ENCODE measurements at places on chromosomes 13 and 19. TPM values are rescaled to one million over a fixed set of nuclear protein-coding genes. Genes with fewer than 3 reads are reported as not detected.

TMEM38A gene
- 1.7 TPM for total RNA-seq

FFAR2 gene
- not detected for total RNA-seq

ZNF225 gene
- 2.4 TPM for total RNA-seq

ACP7 gene
- not detected for total RNA-seq

ZNF431 gene
- 20.2 TPM for total RNA-seq

LCP1 gene
- 1,323 TPM for total RNA-seq

ATXN8OS gene
- not detected for total RNA-seq

ATP4A gene
- not detected for total RNA-seq

PRTN3 gene
- total RNA-seq = not detected

CYTH2 gene
- 43.2 TPM for total RNA-seq

FAM216B gene
- total RNA-seq = not detected

CLEC11A gene
- total RNA-seq = 1.5 TPM

PGLYRP1 gene
- not detected for total RNA-seq

UBE2L5 gene
- 0.17 TPM for total RNA-seq

NLRP11 gene
- not detected for total RNA-seq

DNA sequence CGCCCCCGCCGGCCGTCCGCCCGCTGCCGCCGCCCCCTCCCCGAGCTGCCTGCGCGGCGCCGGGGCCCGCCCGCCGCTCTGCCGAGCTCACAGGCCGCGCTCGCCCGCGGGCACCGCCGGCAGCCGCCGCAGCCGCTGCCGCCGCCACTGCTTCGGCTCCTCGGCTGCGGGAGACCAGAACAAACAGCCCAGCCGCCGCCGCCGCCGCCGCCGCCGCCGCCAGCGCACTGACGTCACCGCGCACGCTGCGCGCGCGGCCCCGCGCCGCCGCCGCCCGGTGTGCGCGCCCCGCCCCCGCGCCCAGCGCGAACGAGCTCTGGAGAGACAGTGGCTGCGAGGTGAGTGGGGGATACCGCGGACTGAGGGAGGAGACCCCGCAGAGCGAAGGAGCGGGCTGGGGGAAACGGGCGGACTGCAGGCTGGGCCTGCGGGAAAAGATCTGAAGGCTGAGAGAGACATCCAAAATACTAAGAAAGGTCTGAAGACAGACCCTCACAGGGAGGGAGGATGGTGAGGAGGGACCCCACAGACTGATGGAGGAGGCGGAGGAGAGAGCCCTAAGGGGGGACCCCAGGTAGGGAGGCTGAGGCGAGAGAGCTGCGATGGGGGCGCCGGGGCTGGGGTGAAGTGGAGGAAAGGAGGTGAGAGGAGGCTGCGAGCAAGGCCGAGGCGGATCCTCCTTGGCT, at the start of gene BRD4:
Gene BRD4 (minus strand): TSS at position 229 of the 686 bp plus-strand sequence. CDS start 59,440 bp downstream, outside the sequence.
- H3K27me3 ChIP-seq = no peaks in the 10 kb centered on the region
- peak; percentile 74 for DNase-seq
- peaks cover 40% of the 10 kb centered on the region for H3K4me1 ChIP-seq
- peak within 1 kb of the TSS; percentile 95 for H3K4me3 ChIP-seq
- H3K36me3 ChIP-seq = peaks cover 9% of the 10 kb centered on the region

GRCh38 chr19:1947651-1948209, 6.8 kb downstream of the CSNK1G2 start:
- H3K36me3 ChIP-seq = peaks cover 16% of the 10 kb centered on the region
- no peak overlapping the region for H3K4me3 ChIP-seq
- no peaks in the 10 kb centered on the region for H3K27me3 ChIP-seq
- DNase-seq = no peak
- peaks cover 29% of the 10 kb centered on the region for H3K4me1 ChIP-seq

- H3K27me3 ChIP-seq = peaks cover 3% of the 10 kb centered on the region
- no peak overlapping the region for H3K27ac ChIP-seq
- H3K36me3 ChIP-seq = no peaks in the 10 kb centered on the region
Measured at GRCh38 chr13:91134803-91135184, 212.7 kb upstream of the MIR17HG start.

- no peak overlapping the region for H3K4me3 ChIP-seq
- peaks cover 6% of the 10 kb centered on the region for H3K27me3 ChIP-seq
- no peak overlapping the region for H3K27ac ChIP-seq
- no peaks in the 10 kb centered on the region for H3K36me3 ChIP-seq
- no peaks in the 10 kb centered on the region for H3K4me1 ChIP-seq
Measured at GRCh38 chr13:78040205-78040830, 121.7 kb upstream of the EDNRB start.

DNA sequence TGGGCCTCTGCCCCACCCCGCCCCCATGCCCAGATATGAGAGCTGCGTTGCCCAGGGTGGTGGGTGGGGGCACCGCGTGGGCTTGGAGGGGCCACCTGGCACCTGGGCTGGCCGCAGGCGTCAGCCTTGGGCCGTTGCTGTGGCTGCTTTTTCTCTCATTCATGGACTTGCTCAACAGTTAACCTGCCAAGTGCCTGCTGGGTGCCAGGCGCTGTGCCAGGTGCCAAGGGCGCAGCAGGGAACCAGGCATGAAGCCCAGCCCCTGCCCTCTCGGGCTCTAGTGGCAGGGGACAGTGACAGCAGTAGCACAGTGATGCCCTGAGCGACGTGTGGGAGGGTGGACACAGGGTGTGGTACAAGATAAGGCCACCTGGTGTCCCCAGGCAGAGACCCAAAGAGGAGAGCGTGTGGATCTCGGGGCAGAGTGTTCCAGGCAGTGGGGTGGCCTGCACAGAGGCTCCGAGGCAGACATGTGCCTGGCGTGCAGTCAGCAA, 28.1 kb downstream of the DHX34 start:
- peaks cover 12% of the 10 kb centered on the region for H3K4me1 ChIP-seq
- no peak overlapping the region for H3K4me3 ChIP-seq

GRCh38 chr13:109156181-109156935, 526.9 kb downstream of the MYO16 start:
- no peak for DNase-seq
- no peaks in the 10 kb centered on the region for H3K4me1 ChIP-seq
- no peaks in the 10 kb centered on the region for H3K36me3 ChIP-seq
- peaks cover 8% of the 10 kb centered on the region for H3K27me3 ChIP-seq

- peaks cover 6% of the 10 kb centered on the region for H3K36me3 ChIP-seq
- H3K4me1 ChIP-seq = peaks cover 15% of the 10 kb centered on the region
- peak overlapping the region; percentile 62 for H3K27ac ChIP-seq
- peaks cover 76% of the 10 kb centered on the region for H3K27me3 ChIP-seq
- no peak for DNase-seq
Measured at GRCh38 chr13:27917121-27917947, 2.5 kb upstream of the PDX1 start.

- no peak overlapping the region for H3K27ac ChIP-seq
- H3K4me1 ChIP-seq = no peaks in the 10 kb centered on the region
- no peak for DNase-seq
- no peaks in the 10 kb centered on the region for H3K27me3 ChIP-seq
- H3K36me3 ChIP-seq = no peaks in the 10 kb centered on the region
Measured at GRCh38 chr13:70923863-70924752, 815.9 kb upstream of the KLHL1 start.

DNA sequence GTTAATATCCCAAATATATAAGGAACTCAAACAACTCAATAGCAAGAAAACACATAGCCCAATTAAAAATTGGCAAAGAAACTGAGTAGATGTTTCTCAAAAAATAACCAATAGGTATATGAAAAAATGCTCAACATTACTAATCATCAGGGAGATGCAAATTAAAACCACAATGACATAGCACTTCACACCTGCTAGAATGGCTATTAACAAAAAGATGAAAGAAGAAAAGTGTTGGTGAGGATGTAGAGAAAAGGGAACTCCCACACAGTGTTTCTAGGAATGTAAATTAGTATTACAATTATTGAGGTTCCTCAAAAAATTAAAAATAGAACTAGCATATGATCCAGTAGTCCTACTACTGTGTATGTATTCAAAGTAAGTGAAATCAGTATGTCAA, 1212.8 kb downstream of the DIAPH3 start:
- H3K4me1 ChIP-seq = no peaks in the 10 kb centered on the region
- no peak for DNase-seq
- H3K27ac ChIP-seq = no peak overlapping the region
- no peak overlapping the region for H3K4me3 ChIP-seq

DNA sequence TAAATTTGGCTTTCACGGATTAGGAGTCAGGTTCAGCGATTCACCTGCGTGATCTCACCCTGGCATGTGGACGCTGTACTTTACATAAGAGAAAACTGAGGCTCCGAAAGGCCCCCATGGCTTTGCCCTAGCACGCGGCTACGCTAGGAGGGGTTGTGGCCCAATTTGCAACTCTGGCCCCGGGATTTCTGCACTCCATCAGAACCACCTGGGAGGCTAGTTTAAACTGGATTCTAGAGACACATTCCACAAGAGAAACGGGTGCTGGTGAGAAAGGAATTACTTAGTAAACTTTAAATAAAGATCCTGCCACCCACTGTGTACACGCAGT, 6.2 kb downstream of the BCL3 start:
- H3K27me3 ChIP-seq = no peaks in the 10 kb centered on the region
- H3K27ac ChIP-seq = peak overlapping the region; percentile 91
- no peak for DNase-seq
- H3K4me3 ChIP-seq = peak overlapping the region; percentile 91
- H3K4me1 ChIP-seq = peaks cover 75% of the 10 kb centered on the region

GRCh38 chr13:57631596-57632275, at the start of gene PCDH17:
Gene PCDH17, plus strand, starts transcription at chr13:57631744. Its CDS starts 803 bp downstream, at chr13:57632547.
- H3K27me3 ChIP-seq = peaks cover 61% of the 10 kb centered on the region
- peak; percentile 7 for DNase-seq
- H3K27ac ChIP-seq = peak within 1 kb of the TSS; percentile 48
- peaks cover 6% of the 10 kb centered on the region for H3K36me3 ChIP-seq
- peaks cover 19% of the 10 kb centered on the region for H3K4me1 ChIP-seq

DNA sequence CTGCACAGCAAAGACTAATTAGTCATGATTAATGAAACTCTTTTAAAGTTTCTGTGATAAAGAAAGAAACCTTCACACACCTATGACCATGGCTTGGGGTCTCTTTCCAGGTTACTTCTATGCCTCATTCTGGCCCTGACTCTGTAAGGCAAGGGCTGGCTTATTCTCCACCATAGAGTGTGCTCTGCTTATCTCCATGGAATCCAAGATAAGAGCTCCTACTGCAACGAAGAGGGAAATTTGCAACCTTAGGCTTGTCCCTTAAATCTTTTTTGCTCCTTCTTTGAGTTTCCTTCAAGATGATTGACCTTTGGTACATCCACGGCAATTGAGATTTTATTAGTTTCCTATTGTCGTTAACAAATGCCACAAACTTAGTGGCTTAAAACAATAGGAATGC, 239.9 kb downstream of the SPRY2 start:
- H3K4me1 ChIP-seq = no peaks in the 10 kb centered on the region
- no peak overlapping the region for H3K27ac ChIP-seq
- H3K36me3 ChIP-seq = no peaks in the 10 kb centered on the region
- DNase-seq = no peak

DNA sequence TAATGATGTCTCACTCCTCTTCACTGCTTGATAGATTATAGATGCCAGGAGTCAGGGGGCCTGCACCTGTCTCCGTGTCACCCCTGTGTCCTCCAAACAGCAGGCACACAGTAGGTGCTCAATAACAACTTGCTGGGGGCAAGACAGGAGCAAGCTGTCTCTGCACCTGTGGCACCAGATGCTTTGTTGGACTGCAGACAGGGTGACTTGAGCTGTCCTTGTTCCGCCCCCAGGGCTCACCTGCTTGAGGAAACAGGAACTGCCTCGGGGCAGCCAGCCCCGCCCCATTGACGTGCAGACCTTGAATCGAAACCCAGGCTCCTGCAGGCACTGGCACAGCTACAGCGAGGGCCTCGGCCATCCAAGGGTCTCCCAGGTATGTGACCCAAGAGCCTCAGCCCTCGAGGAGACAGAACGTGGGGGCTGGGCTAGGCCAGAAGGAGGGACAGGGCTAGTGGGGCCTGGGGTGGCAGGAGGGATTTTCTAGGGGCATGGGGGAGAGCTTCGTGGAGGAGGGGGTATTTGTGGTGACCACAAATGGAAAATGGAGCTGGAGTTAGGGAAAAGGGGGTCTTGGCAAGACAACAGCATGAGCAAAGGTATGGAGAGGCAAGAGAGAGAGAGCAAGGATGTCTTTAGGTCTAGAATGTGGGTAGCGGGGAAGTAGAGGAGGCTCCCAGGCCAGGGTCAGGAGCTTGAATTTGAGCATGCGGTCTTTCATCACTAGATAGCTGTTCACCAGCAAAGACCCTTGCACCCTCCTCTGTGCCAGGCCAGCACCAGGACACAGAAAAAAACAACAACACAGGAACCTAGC, at the start of gene HSH2D:
Gene HSH2D (plus strand): TSS at position 287 of the 817 bp plus-strand sequence. CDS start 5,066 bp downstream, outside the sequence.
- peak; percentile 93 for DNase-seq
- H3K27ac ChIP-seq = peak within 1 kb of the TSS; percentile 98
- peak within 1 kb of the TSS; percentile 92 for H3K4me3 ChIP-seq
- H3K27me3 ChIP-seq = no peaks in the 10 kb centered on the region
- peaks cover 65% of the 10 kb centered on the region for H3K4me1 ChIP-seq

DNA sequence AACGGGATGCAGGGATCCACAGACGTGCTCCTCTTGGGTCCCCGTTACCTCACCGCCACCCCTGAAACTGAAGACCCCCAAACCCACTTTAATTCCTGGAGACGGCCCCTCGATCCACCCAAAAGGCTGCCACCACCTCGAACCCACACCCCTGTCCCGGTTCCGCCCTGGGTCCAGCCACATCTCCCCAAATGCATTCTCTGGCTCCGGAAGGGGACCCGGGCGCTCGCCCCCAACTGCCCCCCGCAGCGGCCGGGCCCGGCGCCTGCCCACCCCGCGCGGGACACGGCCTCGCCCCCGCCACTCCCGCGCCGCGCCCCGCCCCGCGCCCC, 219 bp upstream of the FSTL3 start:
- no peak overlapping the region for H3K27ac ChIP-seq
- no peaks in the 10 kb centered on the region for H3K36me3 ChIP-seq
- DNase-seq = no peak

DNA sequence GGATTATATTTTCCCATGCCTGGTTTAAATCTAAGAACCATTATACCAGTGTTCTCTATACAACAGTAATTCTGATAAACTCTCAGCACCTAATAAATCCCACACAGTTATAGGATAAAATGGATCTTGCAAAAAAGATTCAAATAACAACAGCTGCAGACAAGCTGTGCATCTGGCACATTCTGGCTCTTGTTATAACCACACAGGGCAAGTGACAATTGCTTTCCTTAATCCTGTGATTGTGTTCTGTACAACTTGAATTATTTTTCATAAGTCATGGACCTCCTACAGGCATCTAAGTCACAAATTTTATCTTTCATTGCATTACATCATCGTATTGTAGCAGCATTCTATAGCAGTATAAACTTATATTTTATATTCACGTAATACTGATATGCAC, 948.3 kb downstream of the SLITRK1 start:
- H3K4me1 ChIP-seq = no peaks in the 10 kb centered on the region
- H3K4me3 ChIP-seq = no peak overlapping the region
- no peak overlapping the region for H3K27ac ChIP-seq
- H3K27me3 ChIP-seq = no peaks in the 10 kb centered on the region
- DNase-seq = no peak

DNA sequence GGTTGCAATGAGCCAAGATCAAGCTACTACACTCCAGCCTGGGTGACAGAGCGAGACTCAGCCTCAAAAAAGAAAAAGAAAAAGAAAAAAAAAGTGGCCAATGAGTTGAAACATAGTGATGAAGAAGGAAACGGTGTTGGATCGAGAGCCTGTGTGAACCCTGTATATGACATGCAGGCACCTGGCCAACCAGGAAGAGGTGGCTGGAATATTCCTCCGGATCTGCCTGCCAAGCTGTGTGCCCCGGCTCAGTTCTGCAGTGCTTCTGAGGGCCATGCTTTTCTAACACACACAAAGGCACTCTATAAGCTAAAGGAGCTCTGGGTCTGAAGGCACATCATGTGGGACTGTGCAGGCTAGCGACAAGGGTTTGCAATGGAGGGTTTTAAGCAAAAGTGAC, 3.7 kb upstream of the ZNF444 start:
- no peaks in the 10 kb centered on the region for H3K27me3 ChIP-seq
- no peak for DNase-seq
- H3K36me3 ChIP-seq = no peaks in the 10 kb centered on the region
- no peak overlapping the region for H3K4me3 ChIP-seq
- H3K4me1 ChIP-seq = peaks cover 21% of the 10 kb centered on the region

All from activated CD4-positive, alpha-beta T cell treated with anti-CD3 and anti-CD28 coated beads, Interleukin-2, amount 10 ng/mL, durations not matched to agents 7 days and 5 days (primary cell).